ENCODE measurements at places on chromosomes 6 and 20.
A peak's percentile ranks its signal among the peaks of the same experiment; 100 is the strongest.

DNA sequence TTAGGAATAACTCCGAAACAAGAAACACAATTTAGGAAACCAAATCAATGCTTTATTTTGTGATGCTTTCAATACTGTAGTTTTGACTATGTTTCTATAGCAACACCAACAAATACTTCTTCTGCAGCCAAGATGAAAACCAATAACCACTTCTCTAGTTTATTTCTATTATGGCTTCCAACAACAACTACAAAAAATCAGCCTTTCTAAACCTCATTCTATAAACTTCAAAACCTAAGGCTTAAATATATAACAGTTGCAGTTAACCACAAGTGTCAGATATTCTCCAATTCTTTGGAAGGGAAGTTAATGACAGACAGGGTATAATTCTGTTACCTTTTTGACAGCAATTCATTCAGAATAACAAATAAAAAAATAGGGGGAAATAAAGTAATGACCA is 80.9 kb downstream of the EPB41L2 start:
- DNase-seq = no peak

DNA sequence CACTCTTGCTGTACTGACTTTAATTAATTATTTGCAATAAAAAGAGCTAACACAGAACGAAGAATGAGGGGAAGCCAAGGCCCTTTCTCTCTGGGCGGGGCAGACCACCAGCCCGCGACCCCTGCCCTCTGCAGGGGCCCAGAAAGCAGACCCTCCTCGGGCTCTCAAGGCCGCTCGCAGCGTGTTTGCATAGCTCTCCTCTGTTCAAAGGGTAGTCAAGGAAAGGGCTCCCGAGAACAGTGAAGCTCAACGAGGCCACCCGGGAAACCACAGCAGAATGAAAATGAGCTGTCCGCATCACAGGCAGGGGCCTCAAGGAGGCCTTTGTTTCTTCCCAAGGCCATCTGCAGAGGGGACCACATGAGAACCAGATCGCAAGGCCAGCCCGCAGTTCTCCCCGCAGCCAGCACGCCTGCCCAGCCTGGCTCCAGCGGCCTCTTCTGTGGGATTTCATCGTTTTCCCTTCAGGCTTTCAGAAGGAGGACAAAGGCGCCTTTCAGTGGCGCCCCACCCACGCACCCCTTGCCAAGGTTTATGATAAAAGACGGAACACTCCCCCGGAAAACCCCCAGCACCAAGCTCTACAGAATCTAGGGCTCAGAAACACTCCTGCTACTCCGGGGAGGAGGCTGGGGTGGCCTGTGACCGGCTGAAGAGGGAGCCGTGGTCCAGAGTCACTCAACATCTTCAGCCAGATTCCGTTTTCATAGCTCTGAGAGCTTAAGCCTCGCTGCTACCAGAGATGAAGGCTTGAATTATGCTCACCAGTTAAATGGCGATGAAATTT is 25.3 kb downstream of the ACSS1 start:
- no peak for DNase-seq

DNA sequence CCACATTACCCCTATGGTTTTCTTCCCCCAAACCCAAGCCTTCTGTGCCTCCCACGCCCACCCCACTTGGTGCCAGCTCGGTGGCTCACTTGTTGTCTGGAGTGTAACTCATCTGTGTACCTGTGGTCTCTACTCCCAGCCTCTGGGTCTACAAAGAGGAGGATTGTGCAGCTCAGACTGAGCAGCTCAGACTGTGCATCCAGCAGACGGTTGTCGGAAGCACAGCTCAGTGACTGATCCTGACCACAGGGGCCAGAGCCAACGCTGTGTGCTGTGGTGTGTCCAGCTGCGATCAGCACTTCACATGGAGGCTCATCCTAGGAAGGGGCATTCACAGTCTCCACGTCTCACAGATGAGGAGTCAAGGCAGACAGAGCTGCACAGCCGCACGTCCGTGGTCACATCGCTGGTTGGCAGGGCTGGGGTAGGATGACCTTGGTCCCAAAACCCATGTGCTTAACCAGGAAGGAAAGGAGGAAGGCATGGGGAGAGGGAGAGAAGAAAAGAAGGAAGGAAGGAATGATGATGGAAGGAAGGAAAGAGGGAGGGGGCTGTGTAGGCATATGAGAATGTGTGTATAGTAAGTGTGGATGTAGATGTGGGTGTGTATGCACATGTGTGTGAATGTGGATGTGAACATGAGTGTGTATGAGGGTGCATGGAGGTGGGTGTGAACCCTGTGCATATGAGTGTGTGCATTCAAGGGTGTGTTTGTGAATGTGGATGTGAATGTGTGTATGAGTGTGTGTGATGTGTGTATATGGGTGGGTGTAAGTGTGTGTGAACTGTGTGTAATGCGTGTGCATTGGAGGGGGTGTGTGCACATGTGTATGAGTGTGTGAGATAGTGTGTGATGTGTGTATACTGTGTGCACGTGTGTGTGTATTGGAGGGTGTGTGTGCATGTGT is 28.2 kb upstream of the STX16 start:
- DNase-seq = no peak

DNA sequence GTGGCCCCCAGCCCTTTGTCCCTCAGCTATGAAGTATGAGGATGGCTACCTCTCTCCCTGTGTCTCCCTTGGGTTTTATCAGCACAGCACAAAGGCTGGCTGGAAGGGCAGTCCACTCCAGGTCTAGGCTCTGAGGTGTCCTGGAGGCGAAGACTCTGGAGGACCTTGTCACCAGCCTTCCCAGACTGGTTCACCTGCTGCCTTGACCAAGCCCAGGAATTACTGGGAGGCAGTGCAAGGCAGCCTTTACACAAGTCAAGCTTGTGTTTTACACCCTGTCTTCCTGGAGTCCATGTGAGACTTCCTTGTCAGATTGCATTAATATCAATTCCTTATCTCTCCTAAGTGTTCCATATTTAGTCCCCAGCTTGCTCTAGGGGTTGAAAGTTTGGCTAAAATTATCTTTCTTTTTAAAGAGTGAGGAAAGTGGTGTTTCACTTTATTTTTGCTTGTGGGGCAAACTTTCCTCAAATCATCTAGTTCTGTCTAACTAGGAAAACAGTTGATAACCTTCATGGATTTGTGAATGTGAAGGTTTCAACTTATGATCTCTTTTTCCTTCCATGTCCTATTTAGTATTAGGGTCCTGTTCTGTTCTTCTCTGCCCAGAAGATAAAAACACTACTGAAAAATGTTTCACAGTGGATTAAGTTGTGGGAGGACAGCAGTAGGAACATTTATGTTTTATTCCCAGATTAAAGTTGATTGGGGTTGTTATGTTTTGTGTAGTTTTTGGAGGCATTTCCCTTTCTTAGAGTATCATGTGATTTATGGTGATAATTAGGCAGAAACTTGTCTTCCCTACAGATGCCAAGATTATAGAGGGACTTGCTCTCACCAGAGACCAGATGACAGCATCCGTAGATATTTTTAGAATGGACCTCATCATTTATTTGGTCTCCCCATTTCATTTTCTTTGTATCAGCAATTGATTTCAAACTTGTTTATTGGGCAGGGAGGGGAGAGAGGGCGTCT is 114.8 kb downstream of the FOXO3 start:
- peak; percentile 43 for DNase-seq

DNA sequence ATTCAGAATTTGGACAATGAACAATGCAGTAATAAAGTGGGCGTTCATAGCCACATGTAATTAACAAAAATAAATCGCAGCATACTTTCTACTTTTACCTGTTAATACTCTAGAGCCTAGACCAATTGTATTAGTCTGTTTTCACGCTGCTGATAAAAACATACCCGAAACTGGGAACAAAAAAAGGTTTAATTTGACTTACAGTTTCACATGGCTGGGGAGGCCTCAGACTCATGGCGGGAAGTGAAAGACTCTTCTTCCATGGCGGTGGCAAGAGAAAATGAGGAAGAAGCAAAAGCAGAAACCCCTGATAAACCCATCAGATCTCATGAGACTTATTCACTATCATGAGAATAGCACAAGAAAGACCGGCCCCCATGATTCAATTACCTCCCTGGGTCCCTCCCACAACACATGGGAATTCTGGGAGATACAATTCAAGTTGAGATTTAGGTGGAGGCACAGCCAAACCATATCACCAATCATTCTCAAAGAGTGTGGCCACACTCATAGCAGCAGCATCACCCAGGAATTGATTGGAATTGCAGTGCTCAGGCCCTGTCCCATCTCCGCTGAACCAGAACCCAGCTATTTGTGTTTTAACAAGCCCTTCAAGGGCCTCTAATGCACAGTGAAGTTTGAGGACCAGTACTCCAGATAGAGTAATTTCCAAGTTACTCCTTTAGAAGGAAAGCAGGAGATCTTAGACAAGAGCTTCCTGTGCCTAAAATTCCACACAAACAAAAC is 650.0 kb downstream of the KIF16B start:
- DNase-seq = no peak

DNA sequence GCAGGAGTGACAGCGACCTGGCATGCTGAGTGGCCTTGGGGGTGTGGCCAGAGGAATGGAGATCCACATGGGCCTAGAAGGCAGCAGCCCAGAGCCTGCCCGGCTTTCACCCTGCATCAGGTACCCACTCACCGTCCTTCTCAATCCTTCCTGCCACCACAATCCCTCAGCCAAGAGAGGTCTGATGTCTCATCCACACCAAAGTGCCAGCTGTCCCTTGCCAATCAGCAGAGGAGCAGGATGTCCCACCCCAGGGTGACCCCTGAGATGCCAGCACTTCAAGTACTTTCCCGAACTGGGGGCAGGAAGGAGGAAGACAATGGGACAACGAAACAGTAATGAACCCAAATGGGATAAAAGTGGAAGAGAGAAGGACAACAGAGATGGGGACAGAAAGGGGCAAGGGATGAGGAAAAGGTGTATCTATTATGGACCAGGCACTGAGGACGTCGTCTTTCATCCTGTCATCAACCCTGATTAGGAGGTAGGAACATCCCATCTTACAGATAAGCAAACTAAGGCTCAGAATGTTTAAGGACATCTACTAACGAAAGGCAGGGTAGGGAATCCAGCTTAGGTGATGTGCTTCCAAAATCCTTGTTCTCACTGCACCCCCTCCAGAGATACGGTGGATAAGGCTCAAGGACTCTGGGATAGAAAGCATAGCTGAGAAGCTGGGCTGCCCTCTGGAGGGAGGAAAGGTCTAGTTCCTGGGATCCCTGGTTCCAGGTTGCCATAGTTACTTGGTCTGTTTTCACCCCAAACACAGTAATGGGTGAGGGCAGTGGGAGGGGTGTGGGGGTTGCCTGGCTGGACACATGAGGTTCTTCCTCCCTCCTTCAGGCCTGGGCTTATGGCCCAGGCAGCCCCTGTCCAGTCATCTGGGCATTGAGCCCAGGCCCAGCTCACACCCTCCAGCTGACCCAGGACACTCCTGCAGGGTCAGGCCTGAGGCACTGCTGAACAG is 4.5 kb upstream of the TNXB start:
- peak; percentile 78 for DNase-seq

GRCh38 chr20:63501818-63502670 is 3.2 kb upstream of the EEF1A2 start:
- DNase-seq = no peak

GRCh38 chr6:31898383-31899011 is 999 bp upstream of the EHMT2 start:
- DNase-seq = no peak

DNA sequence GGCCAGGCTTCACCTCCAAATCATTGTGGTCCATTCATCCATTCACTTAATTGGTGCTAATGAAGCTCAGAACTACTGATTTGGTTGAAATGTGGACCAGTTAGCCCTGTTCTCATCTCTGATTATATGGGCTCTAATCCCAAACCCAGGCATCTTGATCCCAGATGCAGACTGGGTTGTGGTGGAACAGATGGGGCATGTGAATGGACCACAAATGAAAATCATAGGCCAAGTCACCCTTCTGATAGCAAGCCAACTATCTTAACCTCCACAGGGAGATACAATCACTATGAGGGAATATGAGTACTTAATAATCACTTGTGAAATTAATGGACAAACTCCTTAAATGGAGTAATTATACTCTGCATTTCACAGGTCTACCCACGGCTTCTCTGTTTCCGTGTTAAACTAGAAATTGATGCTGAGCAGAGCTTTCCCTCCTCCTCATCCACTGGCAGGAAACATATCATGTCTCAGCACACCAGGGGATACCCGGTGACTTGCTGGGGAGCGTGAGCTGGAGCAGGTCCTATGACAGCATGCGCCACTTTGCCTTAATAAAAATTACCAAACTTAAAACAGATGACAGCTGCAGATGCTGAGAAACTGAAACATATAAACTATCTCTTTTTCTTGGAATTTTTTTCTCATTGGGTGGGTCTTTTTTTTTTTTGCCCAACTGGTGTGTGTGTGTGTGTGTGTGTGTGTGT is 108.8 kb upstream of the HEY2 start:
- DNase-seq = no peak

DNA sequence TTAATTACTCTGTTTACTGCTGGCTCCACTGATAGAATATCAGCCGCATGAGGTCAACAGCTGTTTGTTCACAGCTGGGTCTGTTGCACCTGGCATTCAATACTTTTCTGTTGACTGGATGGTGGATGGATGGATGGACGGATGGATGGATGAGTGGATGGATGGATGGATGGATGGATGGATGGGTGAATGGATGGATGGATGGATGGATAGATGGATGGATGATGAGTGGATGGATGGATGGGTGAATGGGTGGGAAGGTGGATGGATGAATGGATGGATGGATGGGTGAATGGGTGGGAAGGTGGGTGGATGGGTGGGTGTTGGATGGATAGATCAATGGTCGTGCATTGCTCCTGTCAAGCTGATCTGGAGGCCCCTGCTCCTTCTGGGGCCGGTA is 422.2 kb upstream of the SULF2 start:
- no peak for DNase-seq

DNA sequence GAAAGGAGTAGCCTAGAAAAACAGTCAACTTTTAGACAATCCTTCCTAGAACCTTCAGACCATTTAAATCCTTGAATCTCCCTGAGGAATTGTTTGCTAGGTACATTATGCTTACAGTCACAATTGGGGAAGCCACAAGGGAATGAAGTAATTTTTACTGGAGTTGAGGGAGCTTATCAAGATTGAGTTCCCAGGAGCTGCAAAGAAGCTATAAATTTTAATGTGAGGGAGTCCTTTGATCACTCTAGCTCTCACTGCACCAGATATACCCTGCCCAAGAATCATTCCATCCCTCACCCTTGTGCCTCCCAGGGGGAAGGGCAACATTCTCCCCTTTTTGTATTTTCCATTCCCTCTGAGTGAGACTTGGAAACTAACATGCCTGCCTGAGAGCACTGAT is 12.3 kb upstream of the ZNF165 start:
- DNase-seq = no peak

DNA sequence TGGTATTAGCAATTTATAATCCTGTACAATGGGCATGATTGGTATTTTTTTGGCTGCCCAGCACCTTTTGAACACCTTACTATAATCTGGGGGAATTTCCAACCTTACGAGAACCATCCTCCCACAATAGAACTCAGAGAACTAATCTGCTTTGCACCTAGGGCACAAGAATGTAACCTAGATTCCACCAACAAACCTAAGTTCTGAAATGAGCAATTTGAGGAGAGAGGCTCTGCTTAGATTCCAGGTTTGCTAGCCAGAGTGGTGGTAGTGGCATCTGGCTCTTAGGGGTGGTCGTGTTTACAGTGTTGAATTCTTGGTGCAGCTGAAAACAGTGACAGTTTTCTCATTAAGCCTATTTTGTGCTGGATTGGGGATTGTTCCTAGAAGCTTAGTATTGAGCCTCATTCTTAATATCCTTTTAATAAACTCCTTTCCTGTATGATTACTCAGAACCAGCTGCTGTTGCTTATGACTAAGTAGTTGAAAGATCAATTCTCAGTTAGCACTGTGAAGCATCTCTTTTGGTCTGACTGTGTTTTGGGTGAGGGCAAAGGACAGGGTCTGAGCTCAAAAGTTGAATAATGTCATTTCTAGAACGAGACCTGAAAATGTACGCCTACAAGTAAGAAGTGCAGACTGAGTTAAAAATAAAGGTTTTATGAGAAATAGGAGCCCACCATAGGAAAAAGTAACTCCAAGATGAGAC is 385.6 kb downstream of the CDKAL1 start:
- peak; percentile 24 for DNase-seq

GRCh38 chr20:60627751-60628565 is 624.1 kb upstream of the CDH4 start:
- no peak for DNase-seq

All from fibroblast of skin of right quadriceps (primary cell).